Activated T-helper 1 cell treated with anti-CD3 and anti-CD28 coated beads, Interleukin-2, amount 50 U/mL, for 16 hours (primary cell): ENCODE measurements at places on chromosomes 12 and 14.

- DNase-seq: no peak
These were observed 455.5 kb downstream of the RGS6 start for GRCh38 chr14:72387726-72388125.

DNA sequence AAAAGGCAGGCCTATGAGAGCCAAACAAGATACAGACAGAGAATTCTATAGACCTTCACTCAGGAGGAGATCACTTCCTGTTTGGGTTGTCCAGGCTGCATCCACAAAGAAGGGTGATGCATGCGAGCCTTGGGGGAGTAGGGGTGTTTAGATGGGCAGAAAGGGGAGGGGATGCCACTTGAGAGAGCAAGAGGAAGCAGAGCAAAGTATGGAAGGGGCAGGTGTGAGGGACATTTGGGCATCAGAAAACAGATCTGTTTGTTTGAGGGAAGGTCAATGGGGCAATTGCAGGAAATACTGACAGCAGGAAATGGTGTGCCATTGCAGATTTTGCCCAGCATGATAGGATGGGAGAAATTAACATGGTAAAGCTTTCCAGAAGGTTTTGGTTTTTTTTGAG is 146.4 kb upstream of the FOXN3 start:
- no peak for DNase-seq

- DNase-seq: no peak
These were observed 81.1 kb downstream of the NKX2-1 start for GRCh38 chr14:36438883-36439282.

DNA sequence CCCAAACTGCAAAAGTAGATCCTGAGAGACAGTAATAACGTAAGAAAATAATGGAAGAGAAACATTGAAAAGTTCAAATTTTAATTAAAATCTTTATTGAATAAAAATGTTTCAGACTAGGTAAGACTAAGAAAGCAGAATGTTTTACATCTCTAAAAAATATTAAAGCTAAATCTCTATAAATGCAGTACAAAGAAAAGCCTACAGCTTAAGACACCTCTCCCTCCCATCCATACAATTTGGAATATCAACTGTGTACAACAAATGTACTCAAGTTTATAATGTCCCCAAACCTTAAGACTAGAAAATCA is 8.5 kb upstream of the CERS5 start:
- no peak for DNase-seq

DNA sequence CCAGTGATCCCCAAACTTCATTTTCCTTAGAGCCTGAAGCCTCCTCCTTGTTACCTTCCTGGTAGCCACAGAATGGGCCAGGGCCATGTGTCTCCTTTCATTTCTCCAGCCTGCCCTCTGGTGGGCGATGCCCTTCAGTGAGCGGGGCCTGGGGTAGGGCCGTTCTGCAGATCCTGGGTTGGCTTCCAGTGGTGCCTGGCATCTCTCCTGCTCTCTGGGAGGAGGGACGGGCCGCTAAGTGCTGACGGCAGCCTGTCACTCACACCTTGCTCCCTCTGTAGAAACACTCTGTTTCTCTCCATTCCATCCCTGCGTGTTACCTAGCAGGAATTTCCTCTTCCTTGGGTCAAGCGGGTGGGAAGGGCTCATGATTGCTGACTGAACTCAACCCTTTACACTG is 232.1 kb downstream of the CACNA1C start:
- no peak for DNase-seq
